ENCODE measurements at places on chromosomes 13 and 19.

GRCh38 chr13:80778297-80778696 lies 437.4 kb upstream of the SPRY2 start:
- no peak for DNase-seq

- no peak for DNase-seq
Observed at GRCh38 chr13:80572308-80572922, 231.5 kb upstream of the SPRY2 start.

GRCh38 chr19:45075301-45076028 lies 813 bp downstream of the ZNF296 start:
- DNase-seq: peak; percentile 20

- DNase-seq: no peak
Observed at GRCh38 chr19:3774621-3775373, 2.8 kb upstream of the RAX2 start.

DNA sequence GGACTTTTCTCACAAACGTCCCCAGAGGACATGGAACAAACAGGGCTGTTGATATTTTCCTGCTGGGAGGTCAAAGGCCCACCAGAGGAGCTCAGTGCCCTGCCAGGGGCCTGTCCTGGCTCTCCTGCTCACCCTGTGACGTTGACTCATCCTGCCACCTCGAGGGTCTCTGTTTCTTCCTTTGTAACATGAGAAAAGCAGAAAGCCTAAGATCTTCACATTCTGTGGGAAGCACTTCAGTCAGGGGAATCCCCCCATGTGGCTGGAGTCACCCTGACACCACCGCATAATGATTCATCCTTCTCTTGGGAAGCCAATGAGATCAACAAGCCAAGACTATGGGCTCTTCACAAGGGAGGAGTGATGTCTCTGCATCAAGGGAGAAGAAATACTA lies 147.9 kb downstream of the KATNAL1 start:
- DNase-seq: no peak

GRCh38 chr19:30091456-30091855 lies 149.4 kb downstream of the URI1 start:
- no peak for DNase-seq

DNA sequence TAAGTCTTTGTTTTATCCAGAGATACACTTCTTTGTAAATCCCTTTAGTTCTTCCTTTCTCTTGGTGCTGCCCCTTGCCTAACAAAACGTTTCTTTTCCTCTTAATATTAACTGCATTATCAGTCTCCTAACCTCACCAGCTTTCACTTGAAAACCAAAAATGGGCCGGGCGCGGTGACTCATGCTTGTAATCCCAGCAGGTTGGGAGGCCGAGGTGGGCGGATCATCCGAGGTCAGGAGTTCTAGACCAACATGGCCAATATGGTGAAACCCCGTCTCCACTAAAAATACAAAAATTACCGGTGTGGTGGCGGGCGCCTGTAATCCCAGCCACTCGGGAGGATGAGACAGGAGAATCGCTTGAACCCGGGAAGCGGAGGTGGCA lies 329.8 kb upstream of the MIR17HG start:
- DNase-seq: no peak

DNA sequence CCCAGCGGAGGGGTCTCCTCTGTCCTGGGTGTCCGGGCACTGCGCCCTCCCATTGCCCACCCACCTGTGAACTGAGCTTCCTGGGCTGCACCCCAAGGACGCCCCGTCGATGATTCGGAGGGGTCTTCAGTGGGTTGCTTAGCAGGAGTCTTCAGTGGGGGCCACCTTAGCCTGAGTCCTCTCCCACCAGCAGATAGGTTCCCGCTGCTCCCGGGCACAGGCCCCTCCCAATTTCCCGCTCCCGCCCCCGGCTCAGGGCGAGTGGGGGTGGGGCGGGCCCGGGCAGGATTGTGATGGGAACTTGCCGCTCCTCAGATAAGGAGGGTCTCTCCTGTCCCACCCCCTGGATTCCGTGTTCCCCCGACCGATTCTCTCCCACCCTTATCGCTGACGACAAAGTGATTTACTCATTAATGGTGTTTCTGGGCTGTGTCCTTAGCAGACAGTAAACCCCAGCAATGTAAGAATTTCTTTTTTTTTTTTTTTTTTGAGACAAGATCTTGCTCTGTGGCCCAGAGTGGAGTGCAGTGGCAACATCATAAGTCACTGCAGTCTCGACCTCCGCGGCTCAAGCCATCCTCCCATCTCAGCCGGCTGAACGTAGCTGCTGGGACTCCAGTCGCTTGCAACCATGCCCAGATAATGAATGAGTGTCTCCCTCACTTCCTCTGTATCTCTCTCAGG lies 655 bp upstream of the S1PR5 start:
- no peak for DNase-seq

GRCh38 chr19:39969681-39970424 lies 1.1 kb upstream of the PSMC4 start:
- DNase-seq: no peak

DNA sequence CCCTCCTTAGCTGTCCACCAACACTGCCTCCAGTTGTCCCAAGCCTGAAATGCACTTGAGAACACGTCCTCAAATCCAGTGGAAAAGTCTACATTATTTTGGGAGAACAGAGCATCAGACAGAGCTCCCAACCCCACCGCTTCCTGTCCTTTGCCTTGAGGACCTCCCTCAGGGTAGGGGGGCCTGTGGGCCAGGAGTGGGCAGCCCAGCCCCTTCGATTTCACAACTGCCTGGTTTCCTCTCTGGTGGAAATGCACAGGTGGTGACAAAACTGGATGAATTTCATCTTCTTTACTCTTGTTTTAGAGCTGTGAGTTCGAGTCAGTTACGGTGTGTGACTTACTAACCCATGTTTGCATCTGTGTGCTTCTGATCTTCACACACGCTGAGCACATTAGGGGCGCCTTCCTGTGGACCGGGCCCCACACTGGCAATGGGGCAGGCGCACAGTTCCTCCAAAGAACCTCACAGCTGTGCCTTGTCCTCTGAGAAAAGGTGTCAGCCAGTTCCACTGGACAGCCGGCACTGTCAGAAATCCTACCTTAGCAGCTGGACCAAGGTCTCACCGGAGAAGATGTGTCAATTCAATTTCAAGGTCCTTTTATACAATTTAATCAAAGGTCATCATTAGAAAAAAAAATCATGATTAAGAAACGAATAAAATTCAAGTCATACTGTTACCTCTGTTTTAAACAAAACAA lies 80.2 kb downstream of the IRS2 start:
- DNase-seq: no peak

GRCh38 chr19:5974721-5975387 lies 3.1 kb downstream of the RANBP3 start:
- DNase-seq: peak; percentile 41

- no peak for DNase-seq
Observed at GRCh38 chr19:10553087-10553667, 9.5 kb downstream of the ATG4D start.

GRCh38 chr19:9709305-9709704 lies 34.4 kb upstream of the ZNF562 start:
- no peak for DNase-seq

DNA sequence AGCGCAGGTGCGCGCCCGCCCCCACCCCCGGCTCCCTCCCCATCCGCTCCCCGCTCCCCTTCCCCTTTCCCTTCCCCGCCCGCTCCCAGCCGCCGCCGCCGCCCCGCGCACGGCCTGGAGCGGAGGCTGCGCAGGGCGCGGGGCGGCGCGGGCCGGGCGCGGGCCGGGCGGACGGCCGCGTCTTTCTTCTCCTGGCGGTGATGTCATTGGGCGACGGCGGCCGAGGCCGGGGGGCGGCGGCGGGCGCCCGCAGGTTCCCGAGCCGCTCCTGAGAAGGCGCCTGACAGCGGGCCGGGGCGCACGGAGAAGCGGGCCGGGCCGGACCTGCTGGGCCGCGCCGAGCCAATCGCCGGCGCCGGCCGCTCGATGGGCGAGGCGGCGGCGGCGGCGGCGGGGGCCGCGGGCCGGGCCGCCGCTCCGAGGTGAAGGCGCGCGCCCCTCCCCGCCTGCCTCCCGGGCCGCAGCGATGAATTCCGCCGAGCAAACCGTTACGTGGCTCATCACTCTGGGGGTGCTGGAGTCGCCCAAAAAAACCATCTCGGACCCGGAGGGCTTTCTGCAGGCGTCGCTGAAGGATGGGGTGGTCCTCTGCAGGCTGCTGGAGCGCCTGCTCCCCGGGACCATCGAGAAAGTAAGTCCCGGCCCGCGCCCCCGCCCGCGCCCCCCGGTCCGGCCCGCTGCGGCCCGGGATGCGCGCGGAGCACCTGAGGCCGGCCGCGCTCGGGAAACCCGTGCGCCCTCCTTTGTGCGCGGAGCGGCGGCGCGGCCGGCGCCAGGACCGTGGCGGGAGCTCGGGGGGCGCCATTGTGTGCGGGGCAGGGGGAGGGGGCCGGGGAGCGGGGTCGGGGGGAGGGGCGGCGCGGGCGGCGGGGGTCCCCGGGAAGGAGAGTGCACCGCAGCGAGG lies at the start of gene ARHGEF7:
TSS of gene ARHGEF7 (plus strand) at position 250 of the 904 bp plus-strand sequence. CDS start at position 467, 217 bp downstream.
- no peak for DNase-seq

GRCh38 chr13:30739761-30740642 lies 4.7 kb downstream of the ALOX5AP start:
- peak; percentile 25 for DNase-seq

- no peak for DNase-seq
Observed at GRCh38 chr13:23778879-23779278, 110.3 kb downstream of the MIPEP start.

GRCh38 chr19:16605553-16605994 lies 22.4 kb downstream of the MED26 start:
- no peak for DNase-seq

DNA sequence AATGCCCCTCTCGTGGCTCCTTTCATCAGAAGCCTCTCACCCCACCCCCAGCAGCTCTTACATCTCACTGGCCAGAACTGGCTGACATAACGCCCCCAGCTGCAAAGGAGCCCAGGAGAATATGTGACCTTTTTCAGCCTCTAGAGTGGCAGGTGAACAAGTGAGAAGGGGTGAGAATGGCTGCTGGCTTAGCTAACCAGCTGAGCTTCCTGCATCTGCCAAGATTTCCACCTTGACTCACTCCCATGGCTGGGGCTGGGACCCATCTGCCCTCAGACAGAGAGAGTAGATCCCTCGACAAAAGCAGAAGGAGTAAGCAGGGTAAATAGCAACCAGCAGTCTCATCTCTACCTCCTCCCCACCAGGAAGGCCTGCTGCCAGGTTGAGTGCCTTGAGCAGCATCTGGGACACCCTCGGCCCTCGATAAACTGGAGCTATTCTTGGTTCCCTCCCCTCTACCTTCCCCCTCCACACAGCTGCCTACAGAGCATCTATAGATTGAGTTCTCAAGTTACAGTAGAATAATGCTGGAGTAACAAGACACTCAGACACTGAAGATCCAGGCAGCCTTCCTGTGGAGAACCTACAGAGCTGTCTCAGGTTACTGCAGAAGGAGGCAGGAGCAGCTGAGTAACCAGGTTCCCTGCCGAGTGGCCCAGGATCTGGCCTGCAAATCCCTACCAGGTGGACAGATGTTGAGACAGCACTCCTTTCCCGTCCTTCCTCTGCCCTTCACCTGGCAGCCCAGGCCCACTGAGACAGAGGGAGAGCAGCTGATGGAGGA lies 15.5 kb downstream of the KASH5 start:
- DNase-seq: no peak

- DNase-seq: no peak
Observed at GRCh38 chr13:106152047-106152446, 383.4 kb downstream of the EFNB2 start.

DNA sequence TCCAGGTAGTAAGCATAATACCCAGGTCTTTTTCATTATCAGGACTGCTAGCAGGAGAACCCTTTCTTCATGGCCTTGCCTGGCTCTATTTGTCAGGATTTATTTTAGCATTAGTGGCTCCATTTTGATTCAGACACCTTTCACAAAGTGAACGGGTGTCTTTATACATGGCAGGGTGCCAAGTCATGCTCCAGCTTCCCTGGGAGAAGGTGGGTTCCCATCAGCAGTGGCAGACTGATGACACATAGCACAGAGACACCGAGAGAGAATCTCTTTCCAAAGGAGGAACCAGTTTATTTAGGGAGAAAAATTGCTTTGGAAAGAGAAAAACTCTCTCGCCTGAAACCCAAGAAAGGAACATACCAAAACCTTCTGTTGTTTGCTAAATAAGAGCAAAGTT lies 135.3 kb upstream of the TMTC4 start:
- DNase-seq: no peak

- DNase-seq: no peak
Observed at GRCh38 chr13:20825477-20825875, 51.7 kb upstream of the EEF1AKMT1 start.

- DNase-seq: no peak
Observed at GRCh38 chr19:41194157-41194552, 1.1 kb downstream of the CYP2S1 start.

- no peak for DNase-seq
Observed at GRCh38 chr13:87333599-87333998, 337.6 kb upstream of the SLITRK5 start.

- DNase-seq: no peak
Observed at GRCh38 chr13:35378939-35379338, 97.5 kb downstream of the MAB21L1 start.

GRCh38 chr19:38559428-38560401 lies 58.0 kb downstream of the MAP4K1 start:
- DNase-seq: no peak

GRCh38 chr13:35356572-35356971 lies 119.9 kb downstream of the MAB21L1 start:
- no peak for DNase-seq

- no peak for DNase-seq
Observed at GRCh38 chr13:113989585-113990300, 15.9 kb upstream of the C13orf46 start.

- no peak for DNase-seq
Observed at GRCh38 chr19:46226438-46226973, 3.0 kb upstream of the IGFL1 start.

DNA sequence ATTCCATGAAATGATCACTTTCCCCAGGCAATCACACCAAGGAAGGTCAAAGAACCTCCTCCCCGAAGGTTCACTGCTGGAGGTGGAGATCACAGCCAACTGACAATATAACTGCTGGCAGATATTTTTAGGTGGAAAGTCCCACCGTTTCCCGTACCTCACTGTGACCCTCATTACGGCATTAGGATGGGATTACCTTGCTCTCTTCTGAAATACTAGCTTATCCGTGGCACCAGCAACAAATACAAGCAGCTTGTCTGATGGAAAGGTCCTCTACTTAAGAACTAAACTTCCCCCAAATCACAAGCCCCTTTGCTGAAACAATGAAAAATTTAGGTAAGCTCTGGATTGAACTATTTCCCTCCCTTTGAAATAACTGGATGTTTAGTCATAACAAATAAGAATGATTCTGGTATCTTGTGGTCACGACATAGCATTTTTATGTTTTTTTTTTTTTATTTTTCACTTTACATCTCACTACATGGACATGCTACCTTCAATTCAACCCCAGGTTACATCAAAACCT lies 178.9 kb downstream of the COL4A1 start:
- DNase-seq: no peak

- DNase-seq: no peak
Observed at GRCh38 chr13:53340505-53341143, 312.0 kb downstream of the OLFM4 start.

All from naive thymus-derived CD8-positive, alpha-beta T cell (primary cell).